ENCODE measurements at places on chromosomes 1 and 21.

- DNase-seq, result no peak
Observed at GRCh38 chr1:180451504-180451903, 50.9 kb downstream of the ACBD6 start.

- no peak for DNase-seq
Observed at GRCh38 chr1:218463194-218464156, 118.3 kb downstream of the TGFB2 start.

GRCh38 chr1:167650269-167651160, 20.5 kb downstream of the RCSD1 start:
- DNase-seq, result no peak

DNA sequence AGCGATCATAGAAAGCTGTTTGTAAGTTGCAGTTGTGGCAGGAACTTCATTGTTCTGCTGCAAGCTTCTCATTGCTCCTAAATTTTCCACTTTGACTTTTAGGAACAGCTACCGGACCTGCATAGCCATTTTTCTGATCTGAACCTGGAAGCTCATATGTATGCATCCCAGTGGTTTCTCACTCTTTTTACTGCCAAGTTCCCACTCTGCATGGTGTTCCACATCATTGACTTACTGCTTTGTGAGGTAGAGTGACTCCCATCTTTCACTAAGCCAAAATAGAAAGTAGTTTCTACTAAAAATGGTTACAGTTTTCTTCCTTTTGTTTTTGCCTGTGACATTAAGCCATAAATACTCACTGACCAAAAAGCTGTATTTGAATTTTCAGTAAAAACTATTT, 254.2 kb downstream of the GPR52 start:
- DNase-seq, result no peak

DNA sequence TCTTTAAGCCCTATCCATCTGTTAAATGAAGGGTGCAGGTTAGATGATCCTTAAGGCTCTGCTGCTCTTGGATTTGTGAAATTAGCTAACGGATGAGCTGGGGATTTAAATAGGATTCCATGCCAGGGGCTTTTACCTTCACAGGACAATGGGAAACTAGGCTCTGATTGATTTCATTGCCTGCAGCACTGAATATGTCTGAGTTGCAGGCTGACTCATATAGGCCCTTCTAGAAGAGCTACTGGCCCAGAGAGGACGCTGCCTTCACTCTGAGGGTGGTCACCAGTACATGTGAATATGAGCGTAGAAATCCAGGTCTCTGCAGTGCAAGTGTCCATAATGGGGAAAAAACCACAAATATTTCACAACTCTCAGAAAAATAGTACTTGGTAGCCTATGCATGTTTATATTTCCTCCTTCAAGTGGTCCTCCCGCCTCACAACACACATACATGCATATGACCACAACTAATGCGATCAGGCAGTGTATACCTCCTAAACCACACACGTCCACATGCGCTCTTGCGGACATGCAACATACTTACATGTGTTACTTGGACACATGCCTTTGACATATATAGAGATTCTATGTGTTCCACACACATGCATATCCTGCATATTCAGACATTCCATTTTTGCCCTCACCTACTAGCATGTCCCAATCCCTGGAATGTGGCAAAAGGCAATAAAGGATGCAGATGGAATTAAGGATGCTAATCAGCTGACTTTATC, 233.8 kb upstream of the JUN start:
- no peak for DNase-seq

DNA sequence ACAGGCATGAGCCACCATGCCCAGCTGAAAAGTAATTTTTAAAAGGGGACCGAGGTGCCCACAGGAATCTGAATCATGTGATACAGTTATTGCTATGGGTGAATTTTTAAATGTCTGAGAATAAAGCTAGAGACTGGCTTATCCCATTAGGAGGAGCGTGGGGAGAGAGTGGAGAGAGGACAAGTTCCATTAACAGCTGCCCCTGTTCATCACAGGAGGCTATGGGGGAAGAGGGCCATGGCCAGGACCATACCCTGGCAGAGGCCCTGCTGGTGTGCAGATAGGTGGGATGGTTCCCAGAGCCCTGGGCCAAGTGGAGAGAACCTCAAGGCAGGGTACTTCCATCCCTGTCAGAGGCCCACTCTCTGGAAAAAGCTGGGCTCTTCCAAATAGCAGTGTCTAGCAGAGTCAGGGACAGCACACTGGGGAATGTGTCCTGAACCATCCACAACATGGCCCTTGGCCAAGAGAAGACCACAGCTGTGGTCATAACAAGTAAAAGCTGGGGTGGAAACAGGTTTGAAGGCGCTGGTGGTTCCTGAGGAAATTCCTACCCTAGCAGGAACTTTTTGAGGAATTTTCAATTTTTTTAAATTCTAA, 13.7 kb upstream of the ZNF691 start:
- no peak for DNase-seq

GRCh38 chr1:55213885-55214211, 1.3 kb downstream of the USP24 start:
- DNase-seq, result no peak
